CD4-positive, alpha-beta T cell treated with Interleukin-12 subunit alpha and Interleukin-12 subunit beta, for 1 hour (primary cell): ENCODE measurements at places on chromosomes 12 and 14.

DNA sequence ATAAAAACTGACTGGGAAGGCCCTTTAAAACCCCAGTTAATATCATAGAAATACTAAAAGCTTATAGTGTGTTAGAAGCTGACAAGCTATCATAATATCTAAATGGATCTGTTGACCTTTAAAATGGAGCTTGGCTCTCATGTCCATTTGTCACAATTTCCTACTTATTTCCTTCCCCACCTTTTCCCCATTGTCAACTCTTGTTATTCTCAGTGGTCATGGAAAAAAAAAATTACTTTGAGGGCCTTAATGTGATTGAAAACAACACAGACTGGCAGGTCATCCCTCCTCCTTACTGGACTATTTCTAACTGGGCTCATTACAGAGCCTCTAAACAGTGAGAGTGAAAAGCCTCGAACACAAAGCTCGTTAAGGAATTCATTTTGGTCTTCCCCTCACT is 13.7 kb upstream of the WNK1 start:
- DNase-seq: no peak

DNA sequence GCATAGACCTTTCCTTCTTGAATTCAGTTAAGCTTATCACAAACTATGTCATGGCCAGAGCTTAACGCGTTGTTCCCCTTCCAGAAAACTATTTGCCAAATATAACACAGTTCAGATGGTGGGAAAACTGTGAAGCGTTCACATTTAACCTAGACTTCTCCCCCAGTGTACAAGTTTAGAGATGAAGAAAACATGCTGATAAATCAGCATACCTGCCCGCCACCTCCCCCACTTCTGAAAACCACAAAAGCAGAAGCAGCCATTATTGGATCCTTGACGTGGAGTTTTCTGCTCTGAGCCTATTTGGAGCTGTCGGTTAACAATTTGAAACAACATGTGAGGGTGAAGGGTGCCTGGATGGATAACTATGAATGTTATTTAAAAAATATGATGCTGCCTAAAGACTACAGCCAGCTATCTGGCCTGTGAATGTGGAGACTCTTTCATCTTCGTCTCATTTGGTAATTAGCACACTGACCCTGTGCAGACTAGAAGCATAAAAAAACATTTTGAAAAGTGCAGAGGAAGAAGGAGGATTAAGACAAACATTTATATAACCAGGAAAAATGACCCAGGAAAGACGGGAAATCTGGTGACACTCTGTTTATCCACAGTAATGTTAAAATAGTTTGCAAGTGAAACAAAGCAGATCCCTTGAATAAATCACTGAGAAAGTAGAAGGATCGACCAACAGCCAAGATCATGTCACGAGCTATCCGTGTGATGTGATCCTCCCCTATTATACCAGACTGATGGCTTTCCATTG is 408.2 kb downstream of the AEBP2 start:
- DNase-seq: no peak

DNA sequence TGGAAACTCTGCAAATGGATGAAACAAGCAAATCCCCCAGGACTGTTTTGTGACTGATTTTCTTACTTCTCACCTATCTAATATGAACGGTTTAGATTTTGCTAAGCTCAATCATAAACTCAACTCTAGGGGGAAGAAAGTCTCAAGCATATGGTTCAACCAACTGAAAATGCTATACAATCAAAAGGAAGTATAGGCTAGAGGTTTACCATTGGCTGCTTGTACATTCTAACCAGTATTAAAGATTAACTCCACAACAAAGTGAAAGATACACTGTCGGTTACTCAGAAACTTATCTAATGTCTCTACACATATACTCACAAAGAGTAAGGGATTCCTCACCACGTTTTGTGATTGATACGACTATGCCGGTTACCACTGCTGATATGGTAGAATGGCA is 281.8 kb upstream of the SOX5 start:
- no peak for DNase-seq

DNA sequence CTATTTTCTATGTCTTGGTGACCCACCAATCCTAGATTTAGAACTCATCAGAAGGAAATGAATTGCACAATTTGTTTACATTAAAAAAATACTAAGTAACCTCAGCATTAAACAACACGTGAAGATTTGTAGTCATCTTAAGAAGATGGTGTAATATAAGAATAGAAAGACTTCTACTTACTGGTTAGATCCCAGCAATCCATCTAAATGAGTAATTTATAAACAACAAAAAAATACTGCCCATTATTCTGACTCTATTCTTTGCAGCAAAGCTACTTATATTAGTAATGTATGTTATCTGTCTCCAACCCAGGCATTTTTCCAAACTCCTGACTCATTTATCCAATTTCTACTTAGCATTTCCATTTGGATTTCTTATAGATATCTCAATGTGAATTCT is 67.8 kb downstream of the CD163L1 start:
- no peak for DNase-seq

DNA sequence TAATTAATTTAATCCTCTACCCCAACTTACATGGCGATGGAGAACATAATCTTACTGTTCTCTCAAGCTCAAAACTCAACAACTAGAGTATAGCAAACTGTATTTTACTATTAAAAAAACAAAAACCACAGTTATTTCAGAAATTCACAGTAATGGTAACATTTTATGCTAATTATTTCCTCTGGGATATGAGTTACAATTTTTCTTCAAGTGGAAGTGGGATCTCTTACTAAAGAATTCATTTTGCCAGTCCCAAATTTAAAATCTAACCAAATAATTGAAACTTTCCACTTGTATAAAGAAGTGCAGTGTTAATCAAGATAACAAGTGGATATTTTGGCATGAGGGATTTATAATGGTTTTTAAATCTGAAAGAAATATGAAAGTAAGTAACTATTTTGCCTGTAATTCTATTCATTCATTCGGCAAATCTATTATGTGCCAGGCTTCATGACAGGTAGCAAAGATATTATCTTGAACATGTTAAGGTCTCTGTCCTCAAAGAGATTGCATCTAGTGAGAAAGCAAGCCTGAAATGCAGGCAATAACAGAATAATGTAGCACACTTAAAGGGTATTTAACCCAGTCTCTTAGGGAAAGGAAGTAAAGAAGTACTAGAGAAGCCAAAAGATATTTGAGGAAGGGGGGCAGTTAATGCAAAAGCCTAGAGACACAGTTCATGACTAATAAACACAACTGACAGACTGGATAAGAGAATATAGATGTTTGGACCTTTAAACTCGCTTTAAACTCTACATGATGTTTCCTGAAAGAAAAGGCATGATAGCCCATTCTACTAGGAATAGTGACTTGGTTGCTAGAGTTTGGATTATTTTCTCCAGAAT is 44.0 kb downstream of the TAOK3 start:
- no peak for DNase-seq

GRCh38 chr14:32190673-32191072 is 11.2 kb upstream of the RNU6-7 start:
- no peak for DNase-seq

DNA sequence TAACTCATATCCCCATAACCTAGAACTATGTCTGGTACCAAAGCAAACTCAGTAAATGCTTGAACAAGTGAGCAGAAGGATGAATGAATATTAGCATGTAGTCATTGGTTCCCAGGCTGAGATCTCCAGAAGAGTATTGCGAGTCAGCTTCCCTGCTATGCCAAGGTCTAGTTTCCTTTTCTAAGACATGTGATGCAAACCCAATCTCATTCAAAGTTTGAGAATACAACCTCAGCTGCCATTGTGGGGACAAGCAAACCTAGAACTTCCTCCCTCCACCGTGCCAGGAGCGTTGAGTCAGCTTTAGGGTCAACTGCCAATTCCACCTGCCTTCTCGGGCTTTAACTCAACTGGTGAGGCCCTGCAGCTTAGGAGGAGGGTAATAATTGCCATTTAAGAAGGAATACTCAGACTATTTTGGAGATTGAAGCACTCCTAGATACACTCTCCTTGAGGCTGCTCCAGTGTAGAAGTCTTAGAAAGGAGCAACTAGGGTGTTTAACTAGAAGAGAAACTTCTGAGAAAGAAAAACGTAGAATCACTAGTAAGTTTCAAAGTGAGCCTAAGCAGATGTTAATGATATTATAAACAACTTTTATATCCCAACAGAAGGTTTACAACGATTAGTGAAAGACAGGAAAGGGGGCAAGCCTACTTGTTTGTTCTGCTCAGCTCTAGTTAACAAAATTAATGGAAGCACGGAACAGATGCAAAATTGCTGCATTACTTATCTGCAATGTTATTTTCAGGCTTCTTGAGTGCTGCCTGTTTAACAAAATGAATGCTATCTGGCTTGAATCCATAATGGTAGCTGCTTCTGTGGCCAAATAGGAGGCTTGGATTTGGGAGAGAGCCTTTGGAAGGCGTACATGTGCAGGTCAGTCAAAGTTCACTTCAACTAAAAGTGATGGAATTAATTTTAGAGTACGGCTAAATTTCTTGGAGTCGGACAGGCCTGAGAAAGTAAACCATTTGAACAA is 96.9 kb downstream of the HELB start:
- DNase-seq: no peak

DNA sequence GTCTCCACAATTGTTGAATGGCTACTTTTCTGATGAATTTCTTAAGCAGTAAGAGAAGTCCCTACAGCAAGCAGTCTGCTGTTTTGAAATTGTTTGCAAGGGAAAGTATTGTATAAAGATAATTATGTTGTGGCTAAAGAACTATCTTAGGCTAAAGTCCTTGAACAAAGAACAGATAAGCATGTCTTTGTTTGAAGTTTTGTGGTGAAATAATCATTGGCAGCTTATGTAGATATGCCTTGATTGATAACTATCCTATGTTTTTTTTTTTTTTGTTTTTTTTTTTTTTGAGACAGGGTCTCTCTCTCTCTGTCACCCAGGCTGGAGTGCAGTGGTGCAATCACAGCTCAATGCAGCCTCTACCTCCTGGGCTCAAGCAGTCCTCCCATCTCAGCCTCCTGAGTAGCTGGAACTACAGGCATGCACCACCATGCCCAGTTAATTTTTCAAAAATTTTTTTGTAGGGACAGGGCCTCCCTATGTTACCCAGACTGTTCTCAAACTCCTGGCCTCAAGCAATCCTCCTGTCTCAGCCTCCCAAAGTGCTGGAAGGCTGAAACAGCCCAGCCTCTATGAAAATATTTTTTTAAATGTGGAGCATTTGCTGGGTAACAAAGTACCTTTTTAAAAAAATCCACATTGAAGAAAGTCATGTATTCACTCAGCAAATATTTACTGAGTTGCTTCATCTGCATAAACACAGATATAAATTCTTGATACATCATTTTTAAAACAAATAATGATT is 80.8 kb downstream of the LLPH start:
- no peak for DNase-seq

GRCh38 chr12:107662484-107662883 is 23.1 kb upstream of the PWP1 start:
- no peak for DNase-seq

GRCh38 chr14:72701605-72702004 is 192.3 kb downstream of the DPF3 start:
- no peak for DNase-seq

GRCh38 chr12:24374452-24374851 is 425.0 kb upstream of the SOX5 start:
- no peak for DNase-seq

DNA sequence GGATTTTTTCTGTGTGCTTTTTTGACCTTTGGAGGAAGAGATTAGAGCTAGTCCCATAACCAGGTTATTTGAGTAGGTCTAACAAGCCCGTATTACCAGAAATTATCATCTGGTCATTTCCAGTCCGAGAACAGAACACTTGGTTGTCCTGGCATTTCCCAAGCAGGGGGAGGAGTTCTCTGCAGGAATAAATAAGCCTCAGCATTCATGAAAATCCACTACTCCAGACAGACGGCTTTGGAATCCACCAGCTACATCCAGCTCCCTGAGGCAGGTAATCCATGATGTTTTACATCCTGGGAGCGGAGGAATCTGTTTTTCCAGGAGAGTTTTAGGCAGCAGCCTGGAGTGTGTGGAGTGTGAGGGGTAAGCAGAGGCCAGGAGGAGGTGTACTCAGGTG is at the start of gene SERPINA3:
Gene SERPINA3 (plus strand): TSS at position 218 of the 400 bp plus-strand sequence. CDS start 2,051 bp downstream, outside the sequence.
- no peak for DNase-seq

GRCh38 chr12:3436461-3437065 is 54.4 kb upstream of the PRMT8 start:
- DNase-seq: no peak
